ENCODE measurements at places on chromosomes 5 and 9.

DNA sequence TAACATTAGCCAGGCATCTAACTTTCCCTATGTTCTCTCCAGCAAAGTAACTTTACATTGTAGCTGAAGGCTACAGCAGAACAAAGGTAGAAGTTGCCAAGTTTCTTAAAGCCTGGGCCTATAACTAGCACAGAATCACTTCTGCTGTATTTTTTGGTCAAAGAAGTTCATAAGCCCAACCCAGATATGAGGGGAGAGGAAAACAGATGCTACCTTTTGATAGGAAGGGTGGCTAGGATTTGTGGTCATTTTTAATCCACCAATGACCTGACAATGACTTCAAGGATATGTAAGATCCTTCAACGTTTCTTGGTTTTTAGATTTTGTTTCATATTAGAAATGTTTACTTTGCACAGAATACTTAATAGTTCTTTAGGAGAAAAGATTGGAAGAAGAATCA lies 64.2 kb upstream of the RANBP3L start:
- DNase-seq: no peak

DNA sequence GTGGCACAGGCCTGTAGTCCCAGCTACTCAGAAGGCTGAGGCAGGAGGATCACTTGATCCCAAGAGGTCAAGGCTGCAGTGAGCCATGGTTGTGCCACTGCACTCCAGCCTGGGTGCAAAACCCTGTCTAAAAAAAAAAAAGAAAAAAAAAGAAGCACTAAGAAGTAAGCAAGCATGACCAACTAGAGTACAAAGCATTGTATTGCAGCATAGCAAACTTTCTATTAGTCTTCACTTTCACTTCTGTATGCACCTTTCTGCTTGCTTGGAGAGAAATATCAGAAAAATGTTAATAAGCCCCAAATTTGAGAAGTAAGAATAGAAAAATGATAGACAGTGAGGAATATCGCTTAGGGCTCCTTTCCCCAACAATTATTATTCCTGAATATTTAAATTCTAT lies 497.7 kb upstream of the WWC1 start:
- DNase-seq: no peak

- no peak for DNase-seq
Measured at GRCh38 chr5:66796305-66797292, 200.4 kb downstream of the MAST4 start.

DNA sequence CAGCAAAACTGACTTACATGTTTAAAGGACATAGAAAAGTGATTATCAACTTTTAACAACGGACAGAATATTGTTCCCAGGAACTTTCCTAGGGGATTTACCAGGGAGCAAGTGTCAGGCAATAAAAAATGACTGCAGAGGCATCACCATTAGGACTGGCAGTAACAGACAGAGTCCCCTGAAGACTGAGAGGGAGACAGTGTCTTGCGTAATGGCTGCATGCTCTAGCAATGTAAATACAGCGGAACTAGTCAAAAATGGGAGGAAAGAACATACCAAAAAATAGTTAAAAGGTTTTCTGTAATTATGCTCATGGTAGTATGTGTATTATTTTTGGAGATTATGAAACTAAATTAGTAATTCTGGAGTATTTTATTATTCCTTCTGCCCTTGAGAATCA lies 181.8 kb downstream of the CRB2 start:
- DNase-seq: no peak

DNA sequence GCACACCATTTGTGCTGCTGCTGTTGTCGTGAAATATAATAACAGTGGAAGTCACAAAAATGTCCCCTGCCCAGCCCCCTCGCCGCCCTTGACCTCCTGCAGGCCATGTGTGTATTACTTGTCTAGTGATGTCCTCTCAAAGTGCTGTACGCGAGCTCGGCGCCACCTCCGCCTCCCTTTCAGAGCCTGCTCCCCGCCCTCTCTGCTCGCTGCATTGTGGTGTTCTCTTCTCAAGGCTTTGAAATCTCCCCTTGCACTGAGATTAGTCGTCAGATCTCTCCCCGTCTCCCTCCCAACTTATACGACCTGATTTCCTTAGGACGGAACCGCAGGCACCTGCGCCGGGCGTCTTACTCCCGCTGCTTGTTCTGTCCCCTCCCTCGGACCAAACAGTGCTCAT lies 14.7 kb upstream of the CFAP157 start:
- no peak for DNase-seq

DNA sequence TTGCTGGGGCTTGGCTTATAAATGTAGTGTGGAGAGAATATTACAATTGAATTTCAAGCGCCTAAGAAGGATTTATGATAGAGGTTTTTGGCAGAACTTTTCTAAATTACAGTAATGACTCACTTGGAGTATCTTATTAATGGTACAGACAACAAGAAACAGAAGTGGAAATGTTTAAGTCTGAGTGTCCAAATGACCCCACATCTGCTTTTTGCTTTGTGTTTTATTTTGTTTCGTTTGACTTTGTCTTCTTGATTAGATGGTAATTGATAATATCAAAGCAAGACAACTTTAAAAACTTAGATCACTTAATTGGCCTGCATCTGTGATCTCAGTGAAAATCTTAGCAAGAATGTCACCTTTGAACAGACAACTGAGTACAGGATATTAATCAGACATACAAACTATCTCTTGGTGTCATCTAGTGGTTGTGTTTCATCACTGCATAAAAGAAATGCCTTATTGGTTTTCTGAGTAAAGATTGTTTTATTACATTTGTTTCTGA lies 577.4 kb downstream of the ISL1 start:
- no peak for DNase-seq

- DNase-seq: no peak
Measured at GRCh38 chr5:176201811-176202210, 36.4 kb upstream of the SIMC1 start.

DNA sequence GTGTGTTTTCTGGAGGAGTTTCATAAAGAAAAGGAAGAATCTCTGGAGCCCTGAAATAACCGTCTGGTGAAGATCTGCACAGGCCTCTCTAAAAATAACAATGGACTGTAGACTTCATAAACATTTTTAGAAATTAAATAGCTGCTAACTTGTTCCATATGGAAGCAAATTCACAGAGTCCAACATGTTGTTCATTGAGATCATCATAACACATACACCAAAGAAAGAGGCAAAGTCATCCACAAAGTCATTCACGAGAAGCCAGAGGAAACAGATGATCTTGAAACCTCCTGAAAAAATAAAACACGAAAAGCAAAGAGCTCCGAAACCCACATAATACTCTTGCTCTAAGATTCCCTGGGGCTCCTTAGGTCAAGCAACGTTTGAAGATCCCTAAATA lies 347.8 kb downstream of the EFNA5 start:
- DNase-seq: no peak

GRCh38 chr5:1923341-1923740 lies 40.6 kb upstream of the IRX4 start:
- peak; percentile 21 for DNase-seq

GRCh38 chr5:56269216-56269927 lies 36.2 kb upstream of the ANKRD55 start:
- no peak for DNase-seq

DNA sequence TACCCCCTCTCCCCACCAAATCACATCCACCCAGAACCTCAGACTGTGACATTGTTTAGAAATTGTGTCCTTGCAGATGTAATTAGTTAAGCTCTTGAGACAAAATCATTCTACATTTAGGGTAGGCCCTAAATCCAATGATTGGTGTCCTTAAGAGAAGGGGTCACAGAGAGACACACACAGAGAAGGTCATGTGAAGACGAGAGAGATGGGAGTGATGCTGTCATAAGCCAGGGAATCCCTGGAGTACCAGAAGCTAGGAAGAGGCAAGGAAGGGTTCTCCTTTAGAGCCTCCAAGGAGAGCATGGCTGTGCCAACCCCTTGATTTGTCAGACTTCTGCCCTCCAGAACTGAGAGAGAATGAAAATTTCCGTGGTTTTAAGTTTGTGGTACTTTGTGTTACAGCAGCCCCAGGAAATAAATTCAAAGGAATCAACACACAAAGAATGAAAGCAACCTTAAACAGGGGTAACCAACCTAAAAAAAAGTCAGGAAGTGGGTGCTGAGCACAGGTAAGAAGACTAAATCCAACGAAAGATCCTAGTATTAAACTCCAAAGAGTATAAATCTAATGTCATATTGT lies 33.6 kb downstream of the TIMD4 start:
- no peak for DNase-seq

DNA sequence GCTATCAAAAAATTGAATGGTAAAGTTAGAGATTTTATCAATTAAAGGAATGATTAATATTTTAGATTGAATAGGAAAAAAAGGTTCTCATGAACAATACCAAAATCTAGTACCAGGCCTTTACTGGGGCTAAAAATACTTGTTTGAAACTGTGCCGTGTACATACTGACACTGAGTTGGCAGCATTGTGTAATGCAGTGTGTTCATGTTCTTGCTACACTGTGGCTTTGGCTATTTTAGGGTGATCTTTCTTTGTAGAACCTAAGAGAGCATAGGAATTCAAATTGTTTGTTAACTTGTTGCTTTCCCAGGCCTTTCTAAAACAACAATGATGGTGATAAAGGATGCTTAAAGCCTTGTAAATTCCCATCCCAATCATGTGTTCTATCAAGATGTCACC lies 80.9 kb downstream of the KIF4B start:
- no peak for DNase-seq

GRCh38 chr9:84793251-84793650 lies 123.7 kb downstream of the NTRK2 start:
- DNase-seq: no peak

GRCh38 chr9:117772960-117773359 lies 68.8 kb downstream of the TLR4 start:
- no peak for DNase-seq

- DNase-seq: no peak
Measured at GRCh38 chr9:97514531-97514930, 13.1 kb downstream of the TMOD1 start.

- DNase-seq: no peak
Measured at GRCh38 chr9:19200229-19200628, 30.3 kb upstream of the DENND4C start.

DNA sequence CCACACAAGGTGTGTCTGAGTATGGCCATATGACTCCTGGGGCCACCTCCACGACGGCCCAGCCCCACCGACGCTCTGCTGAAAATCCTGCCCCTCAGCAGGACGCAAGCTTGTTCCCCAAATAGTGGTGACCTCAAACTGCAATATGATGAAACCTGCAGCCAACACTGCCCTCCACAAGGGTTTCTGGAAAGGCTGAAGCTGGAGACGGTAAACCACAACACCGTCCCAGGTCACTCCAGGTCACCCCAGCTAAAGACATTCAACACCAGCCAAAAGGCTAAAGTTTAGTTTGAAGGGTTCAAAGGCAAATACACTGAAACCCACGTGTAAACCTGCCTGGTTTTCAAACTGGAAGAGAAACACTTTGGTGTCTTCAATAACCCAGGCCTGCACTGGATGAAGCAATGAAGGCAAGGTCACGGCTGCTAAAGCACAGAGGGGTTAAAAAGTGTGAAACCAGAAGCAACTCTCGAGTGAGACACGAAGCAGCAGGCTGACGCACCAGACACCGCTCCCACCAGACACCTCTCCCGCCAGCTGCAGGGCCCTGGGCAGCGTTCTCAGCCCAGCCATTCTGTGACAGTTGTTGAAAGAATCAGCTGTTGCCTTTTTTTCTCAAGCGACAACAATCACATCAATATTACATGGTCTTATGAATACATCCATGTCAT lies 1.8 kb upstream of the LHX3 start:
- no peak for DNase-seq

DNA sequence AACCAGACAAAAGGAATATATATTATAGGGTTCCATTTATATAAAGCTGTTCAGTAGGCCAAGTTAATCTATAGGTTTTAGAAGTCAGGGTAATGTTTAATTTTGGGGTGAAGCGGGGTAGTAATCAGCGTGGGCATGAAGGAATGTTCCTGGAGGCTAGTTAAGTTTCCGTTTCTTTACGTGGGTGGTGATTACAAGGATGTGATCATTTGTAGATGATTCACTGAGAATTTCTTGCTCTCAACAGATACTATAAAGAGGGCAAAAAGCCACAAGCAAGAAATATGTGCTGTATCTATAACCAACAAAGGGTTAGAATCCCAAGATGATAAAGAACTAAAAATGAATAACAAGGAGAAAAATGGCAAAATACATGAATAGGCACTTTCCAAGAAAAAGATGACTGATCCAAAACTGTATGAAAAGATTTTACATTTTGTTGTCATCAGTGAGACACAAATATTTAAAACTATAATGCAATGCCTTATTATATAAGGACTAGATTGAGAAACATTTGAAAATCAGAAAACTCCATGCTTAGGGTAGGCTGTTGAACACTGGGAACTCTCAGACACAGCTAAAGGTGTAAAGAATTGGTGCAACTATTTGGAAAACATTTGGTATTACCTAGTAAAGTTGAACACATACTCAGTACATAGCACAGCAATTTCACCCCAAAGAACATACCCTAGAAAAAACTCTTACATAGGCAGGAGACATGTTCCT lies 224.3 kb upstream of the S1PR3 start:
- no peak for DNase-seq
